Esophagus squamous epithelium (tissue), 5 donors: ENCODE measurements at places on chromosomes 7 and 10.

GRCh38 chr7:128103498-128104107 is 72.4 kb upstream of the LRRC4 start:
- DNase-seq = no peak

DNA sequence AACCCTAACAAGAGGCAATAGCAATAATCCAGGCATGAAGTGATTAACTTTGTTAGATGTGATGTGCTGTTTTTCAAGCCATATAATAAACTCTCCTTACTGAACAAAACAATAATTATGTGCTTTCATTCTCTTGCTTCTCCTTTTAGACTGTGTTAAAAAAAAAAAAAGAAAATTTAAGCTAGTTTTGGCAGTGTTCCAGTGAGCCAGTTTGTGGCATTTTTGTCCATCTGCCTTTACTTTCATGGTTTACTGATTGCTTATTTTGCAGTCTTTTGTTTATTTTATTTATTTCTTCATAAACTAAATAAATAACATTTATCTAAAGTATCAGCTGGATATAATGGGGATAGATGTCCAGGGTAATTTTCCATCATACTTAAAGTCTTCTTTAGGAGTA is 625.3 kb downstream of the CNTNAP2 start:
- no peak for DNase-seq

GRCh38 chr10:99521765-99522469 is 10.8 kb upstream of the NKX2-3 start:
- no peak for DNase-seq

DNA sequence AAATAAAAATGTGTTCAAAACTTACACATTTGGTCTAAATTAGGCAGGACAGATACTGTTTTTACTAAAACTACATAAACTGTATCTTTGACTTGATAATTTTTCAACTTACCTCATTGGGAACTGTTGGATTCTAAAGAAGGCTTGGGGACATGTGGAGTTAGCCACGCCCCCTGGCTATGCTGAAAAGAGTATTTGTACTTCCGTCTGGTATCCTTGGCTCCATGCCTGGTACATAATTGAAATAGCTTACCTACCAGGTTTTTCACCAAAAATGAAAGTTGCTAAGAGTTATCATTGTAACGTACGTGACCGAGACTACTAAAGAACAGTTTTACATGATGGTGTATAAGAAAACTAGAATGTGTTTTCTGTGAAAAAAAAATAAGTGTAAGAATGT is 604.8 kb upstream of the IGFBP3 start:
- no peak for DNase-seq

DNA sequence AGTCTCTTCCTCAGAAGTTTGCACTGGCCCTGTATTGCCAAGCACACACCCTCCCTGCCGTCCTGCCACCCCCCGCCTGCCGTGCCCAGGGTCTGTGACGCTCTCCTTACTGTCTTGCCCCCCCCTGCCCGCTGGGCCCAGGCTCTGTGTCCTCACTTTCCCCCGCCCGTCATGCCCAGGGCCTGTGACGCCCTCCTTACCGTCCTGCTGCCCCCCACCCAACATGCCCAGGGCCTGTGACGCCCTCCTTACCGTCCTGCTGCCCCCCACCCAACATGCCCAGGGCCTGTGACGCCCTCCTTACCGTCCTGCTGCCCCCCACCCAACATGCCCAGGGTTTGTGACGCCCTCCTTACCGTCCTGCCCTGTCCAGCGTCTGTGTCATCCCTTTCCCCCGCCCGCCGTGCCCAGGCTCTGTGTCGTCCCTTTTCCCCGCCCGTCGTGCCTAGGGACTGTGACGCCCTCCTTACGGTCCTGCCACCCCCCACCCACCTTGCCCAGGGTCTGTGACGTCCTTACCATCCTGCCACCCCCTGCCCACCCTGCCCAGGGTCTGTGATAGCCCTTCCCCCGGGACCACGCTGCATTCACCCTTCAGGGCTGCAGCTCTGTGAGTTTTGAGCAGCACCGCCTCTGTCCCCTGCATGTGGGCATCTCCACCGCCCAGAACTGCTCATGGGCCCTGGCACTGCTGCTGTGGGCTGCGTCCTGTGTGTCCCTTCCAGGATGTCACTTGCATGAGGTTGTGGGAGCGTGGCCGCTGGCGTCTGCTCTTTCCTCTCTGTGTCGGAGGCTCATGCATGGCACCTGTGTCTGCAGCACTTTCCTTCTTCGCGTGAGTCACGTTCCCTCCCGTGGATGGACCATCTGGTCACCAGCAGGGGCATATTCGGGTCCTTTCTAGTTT is 19.3 kb upstream of the PRKAR1B start:
- no peak for DNase-seq

GRCh38 chr7:151062399-151063211 is 3.2 kb downstream of the SLC4A2 start:
- no peak for DNase-seq

GRCh38 chr7:43196379-43196778 is 83.9 kb downstream of the HECW1 start:
- DNase-seq = no peak

DNA sequence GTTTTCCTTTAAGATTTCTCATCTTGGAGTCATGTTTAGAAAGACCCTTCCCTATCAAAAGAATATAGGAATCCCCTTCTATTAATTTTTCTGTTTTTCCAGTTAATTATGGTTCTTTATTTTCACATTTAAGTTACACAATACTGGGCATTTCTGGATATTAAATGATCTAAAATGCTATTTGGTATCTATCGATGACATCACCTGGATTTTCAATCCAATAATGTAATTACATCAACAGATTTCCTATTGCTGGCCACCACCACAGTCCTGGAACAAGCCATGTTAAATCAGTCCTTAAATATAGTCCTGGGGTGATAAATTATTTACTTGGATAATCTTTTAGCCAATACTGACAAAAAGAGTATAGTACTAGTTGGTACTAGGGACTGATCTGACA is 48.0 kb downstream of the PUS7 start:
- DNase-seq = no peak

GRCh38 chr7:24821045-24821753 is 63.9 kb upstream of the GSDME start:
- peak; percentile 22 for DNase-seq

- no peak for DNase-seq
These were observed 26.0 kb downstream of the CYP3A5 start for GRCh38 chr7:99653754-99654153.

DNA sequence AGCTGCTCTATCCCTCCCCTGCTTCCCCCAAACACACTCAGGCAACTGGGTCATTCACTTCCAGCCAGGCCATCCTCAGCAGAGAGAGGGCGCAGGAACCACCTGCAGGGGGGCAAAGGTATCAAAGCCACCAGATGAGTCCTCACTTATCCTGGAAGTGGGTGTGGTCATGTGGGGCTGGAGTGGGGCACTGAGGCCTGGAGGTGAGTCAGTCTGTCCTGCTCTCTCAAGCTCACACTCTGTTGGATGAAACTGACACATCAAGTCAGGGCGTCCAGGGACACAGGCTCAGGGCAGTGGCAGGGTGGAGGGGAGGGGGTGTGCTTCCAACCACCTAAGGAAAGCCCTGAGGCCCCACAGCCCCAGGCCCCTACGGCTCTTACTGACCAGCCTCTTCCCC is 8.0 kb upstream of the ELFN1 start:
- DNase-seq = no peak

- no peak for DNase-seq
These were observed 21.8 kb upstream of the SEMA3C start for GRCh38 chr7:80940539-80941207.

DNA sequence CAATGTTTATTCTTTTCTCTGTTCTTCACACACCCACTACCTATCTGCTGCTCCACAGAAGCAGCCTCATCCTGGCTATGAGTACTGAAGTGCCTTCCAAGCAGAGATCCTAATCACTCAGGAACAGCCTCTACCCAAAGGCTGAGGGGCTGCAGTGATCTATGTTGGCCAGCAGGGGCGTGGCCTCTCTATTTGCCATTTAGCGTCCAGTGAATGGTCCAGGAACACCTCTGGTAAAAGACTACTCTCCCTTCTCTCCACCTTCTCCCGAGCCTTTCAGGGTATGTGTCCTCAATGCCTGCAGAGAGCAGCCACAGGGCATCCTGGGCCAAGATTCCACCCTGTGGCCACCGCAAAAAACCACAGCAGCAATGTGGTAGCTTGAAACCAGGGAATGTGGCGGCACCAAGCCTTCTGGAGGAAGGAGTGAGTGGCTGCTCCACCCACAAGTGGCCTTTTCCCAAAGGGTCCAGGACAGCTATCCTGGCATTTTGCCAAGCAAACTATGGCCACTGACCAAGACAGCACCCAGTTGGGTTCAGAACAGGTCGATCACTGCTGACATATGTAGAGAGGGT is 70.9 kb downstream of the SYPL1 start:
- no peak for DNase-seq

GRCh38 chr7:127652333-127653248 is 597 bp downstream of the SND1 start:
- DNase-seq = no peak

DNA sequence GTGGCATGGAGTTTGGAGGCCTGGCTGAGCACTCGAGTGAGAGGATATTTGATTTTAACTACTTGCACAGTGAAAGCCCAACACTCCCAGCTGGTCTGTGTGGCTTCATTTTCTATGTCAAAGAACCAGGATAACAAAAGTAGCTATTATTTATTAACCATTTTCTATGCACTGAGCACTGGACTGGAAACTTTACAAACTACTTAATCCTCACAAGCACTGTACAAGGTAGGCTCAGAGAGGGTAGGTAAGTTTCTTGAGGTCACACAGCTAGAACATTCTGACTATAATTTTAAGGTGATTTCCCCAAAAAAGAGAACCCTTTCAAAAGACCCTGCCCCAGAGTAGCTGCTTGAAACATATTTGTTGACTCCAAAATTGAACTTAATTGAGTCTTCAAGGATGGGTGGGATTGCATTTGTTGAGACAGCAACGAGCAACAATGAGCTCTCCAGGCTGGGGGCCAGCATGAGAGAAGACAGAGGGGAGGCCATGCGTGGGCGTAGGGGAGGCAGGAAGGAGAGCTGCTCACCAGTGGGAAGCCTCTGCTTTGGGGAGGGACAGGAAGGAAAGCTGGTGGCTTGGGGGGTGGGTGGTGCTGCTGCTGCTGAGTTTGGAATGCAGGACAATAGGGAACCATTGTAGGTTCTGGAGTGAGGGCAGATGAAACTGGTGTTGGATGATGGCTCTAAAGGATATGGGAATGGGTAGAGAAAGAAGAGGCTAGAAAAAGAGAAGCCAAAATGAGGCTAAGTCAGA is 31.5 kb downstream of the FAM241B start:
- DNase-seq = no peak

- no peak for DNase-seq
These were observed 80.6 kb upstream of the OIT3 start for GRCh38 chr10:72812753-72813430.

DNA sequence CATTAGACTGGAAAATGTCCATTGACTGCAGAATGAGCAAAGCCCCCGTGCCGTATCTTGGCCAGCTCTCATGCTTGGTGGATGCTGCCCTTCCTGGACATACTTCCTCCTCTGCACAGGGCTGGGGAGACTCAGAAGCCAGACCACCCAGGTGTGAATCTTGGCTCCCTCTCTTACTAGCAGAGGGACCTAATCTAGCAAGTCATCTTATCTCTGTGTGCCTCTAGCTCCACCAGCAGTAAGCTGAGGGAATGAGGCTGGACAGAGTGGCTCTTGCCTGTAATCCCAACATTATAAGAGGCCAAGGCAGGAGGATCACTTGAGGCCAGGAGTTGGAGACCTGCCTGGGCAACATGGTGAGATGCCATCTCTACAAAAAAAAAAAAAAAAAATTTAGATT is 173.8 kb upstream of the GHITM start:
- DNase-seq = no peak

DNA sequence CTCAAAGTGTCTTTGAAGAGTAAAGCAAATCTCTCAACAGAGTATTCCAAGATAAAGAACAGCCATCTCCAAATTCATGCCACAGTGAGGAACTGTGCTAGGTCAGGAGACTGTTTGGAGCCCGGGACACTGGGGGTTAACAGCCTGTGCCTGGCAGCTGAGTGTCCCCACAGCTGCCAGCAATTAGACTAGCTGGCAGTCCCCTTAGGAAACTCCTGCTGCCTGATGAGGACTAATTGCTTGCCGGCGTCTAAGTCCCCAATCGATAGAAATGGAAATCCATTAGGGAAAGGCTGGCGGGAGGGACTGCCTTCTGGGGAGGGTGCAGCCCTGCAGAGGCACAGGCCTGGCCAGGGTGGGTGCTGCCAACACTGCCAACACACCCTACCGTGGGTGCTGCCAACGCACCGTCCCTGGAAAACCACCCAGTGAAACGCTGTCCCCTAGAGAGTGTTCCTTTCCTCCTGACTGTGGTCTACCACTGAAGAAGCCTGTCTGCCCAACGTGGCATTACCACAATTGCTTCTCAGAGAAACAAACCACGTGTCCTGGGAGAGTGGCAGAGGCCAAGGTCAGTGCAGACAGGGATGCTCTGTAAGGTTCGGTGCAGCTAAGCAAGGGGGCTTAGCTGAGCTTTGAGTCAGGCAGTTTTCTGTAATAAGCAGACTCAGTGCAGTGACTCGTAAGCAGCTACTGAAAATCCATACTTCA is 60.8 kb downstream of the XRCC2 start:
- DNase-seq = no peak

DNA sequence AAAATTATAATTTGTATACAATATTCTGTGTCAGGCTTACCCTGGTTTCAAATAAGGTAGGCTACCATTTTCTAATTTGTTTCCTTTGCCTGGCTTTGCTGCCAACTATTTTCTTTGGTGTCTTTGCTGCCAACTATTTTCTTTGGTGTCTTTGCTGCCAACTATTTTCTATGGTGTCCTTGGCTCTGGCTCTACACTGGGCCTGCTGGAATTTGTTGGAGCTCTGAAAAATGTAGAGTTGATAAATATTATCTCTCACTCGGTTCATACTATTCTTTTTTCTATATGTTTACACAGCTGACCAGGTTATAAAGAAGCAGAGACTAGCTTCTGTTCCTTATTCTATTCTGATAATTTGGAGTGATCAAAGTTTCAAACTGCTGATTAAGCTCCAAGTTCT is 768.0 kb upstream of the PHF14 start:
- no peak for DNase-seq

- DNase-seq = no peak
These were observed 34.4 kb downstream of the UNC5B start for GRCh38 chr10:71246591-71247413.

GRCh38 chr7:84336303-84336702 is 141.7 kb upstream of the SEMA3A start:
- no peak for DNase-seq

DNA sequence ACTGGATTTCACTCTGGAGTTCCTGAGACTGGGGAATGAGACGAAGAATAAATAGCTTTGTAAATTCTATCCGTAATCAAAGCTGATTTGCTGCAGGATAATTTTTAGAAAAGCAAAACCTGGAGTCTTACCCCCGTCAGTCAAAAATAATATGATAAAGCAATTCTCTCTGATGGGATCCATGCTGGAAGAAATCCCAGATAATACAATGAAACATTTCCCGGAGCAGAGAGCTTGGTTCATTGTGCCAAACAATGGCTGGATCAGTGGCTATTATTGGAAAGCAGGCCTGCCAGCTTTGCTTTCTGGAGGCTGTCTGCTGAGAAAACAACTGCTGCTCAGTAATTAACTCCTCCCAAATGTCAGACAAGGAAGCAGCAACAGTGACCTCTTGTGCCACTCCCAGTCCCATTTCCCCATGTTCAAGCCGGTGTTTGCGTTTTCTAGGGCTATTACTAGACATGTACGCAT is 609.4 kb upstream of the PCDH15 start:
- DNase-seq = no peak
